GM03348 (cell line): ENCODE measurements at places on chromosomes 7 and 10.
A peak's percentile ranks its signal among the peaks of the same experiment; 100 is the strongest.

DNA sequence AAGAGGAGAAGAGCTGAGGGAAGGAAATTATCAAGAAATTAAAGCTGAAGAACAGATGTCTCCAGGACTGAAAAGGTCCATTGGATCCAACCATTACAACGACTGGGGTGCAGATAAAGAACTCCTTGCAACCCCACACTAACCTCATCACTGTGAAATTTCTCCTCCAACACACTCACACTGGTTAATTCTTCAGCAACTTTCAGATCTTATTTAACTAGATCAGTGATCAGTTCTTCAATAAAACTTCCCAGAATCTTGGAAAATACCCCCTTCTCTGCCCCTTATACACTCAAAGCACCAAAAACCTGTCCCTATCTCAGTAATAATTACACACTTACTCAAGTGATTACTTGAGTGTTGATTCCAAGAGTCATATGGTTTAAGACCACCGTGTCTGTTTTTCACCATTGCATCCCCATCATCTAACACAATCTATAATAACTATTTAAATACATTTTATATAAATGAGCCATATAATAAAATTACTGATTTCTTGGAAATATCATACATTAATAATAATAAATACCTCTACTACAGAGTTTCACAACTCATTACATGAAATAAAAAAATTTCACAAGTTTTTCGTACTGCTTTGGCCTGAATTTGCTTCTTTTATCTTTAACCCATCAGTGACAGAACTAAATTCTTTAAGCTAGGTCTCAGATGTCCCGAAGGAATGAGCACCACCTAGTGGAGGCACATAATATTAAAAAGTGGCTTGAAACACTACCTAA, 123.7 kb downstream of the MPP7 start:
- peak; percentile 50 for DNase-seq

GRCh38 chr7:73890555-73891147, 29.7 kb downstream of the TMEM270 start:
- no peak for DNase-seq

GRCh38 chr7:23700046-23700445, 10.0 kb upstream of the STK31 start:
- DNase-seq = no peak

DNA sequence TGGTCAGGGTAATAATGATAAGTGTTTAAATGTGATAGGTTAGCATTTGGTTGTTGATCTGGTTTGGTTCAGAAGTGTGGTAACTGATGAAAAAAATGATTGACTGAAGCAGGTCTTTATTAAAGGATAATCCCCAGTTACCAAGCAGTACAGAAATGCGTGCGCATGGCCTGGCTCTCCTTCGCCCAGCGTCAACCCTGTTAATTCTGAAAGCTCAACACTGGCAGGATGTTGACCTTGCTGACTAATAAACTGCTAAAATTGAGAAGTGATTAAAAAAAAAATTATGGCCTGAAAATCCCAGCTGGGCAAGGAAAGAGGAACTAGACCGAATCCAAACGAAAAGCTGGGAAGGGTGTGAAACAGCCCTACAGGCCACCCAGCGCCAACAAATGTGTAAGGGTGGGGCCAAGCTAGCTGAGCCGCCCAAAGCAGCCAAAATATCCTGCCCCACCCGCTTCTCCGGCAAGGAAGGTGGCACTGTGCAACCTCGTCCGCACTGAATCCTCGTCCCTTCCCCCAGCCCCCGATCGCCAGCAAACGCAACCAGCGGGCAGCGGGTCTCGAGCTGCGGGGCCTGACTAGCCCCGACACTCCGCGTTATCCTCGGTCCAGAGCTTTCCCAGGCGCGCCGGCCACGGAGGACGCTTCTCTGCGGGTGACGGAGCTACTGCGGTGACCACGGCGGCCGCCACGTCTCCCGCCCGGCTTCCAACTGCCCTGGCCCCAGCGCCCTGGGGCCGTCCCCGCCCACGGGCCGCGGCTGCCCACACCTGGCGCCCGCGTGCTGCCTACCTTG, 561 bp downstream of the SHTN1 start:
- peak; percentile 79 for DNase-seq

DNA sequence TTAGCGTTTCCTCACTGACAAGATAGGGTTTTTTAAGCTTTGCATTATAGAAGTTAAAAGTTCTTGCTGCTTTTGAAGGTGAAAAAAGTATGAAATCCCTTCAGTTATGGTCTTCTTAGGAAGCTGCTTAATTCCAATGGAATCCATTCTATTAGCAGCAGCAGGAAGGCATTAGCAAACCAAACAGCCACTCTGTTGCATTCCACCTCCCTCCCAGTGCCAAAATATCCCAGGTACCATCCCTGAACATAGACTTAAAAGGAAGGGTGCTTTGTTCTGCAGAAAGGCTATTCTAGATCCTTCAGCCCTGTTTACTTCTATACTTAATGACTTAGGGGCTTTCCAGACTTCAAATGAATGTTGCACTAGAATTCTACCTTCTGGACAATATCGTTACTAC, 23.8 kb downstream of the ENO4 start:
- no peak for DNase-seq

- no peak for DNase-seq
Measured at GRCh38 chr10:120385992-120386391, 71.0 kb upstream of the PLPP4 start.

DNA sequence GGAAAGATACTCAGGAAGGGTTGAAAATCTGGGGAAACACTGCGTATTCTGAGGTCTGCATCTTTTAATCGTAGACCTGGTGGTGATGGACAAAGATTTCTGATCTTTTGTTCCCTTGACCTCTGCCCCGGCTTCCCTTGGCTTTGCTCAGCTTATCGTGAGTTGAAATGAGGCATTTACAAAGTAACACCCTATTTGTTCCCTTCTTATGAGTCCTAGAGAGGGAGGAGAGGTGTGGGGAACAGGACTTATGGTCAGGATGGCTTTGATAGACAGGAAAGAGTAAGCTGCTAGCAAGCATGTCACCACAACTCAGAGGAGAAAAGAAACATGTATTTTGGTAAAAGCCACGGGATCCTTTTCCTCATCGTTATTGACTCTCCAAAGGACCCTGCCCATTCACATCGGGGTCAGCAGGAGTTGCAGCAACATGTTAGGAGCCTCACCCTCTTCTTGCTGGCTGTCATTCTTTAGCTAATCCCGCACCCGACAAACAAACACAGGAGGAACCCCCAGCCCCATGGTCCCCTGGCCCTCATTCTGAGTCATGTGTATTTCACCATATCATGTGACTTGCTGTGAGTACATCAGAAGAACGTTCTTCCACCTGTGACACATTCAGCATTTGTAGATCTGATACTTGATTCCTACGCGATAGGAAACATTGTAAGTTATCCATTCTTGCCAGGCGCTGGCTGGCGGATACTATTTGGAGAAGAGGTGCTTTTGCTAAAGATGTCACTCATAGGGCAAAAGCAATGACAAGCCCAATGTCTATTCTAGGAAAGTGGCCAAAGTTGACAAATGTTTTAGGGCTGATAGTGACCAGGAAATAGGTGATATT, 170.1 kb downstream of the RTKN2 start:
- DNase-seq = no peak

DNA sequence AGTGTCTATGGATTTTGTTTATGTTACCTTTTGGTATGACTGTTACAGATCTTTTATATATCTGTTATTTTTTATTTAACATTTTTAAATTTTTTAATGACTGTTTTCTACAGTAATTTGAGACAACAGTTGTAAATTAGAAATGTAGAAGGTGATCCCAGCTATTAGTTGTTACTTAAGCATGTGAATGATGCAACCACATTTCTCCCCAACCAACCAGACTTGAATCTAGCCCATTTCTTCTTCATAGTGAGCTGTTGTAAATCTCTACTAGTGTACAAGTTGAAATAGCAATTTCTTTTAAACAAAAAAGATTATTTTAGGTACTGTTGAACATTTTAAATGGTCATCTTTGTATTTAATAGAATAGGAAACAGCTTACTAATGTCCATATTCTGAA, 18.0 kb downstream of the TMEM106B start:
- peak; percentile 34 for DNase-seq

GRCh38 chr10:48516911-48517310, 88.0 kb downstream of the ARHGAP22 start:
- DNase-seq = no peak

GRCh38 chr7:25857376-25858067, 294.5 kb upstream of the NFE2L3 start:
- peak; percentile 18 for DNase-seq

DNA sequence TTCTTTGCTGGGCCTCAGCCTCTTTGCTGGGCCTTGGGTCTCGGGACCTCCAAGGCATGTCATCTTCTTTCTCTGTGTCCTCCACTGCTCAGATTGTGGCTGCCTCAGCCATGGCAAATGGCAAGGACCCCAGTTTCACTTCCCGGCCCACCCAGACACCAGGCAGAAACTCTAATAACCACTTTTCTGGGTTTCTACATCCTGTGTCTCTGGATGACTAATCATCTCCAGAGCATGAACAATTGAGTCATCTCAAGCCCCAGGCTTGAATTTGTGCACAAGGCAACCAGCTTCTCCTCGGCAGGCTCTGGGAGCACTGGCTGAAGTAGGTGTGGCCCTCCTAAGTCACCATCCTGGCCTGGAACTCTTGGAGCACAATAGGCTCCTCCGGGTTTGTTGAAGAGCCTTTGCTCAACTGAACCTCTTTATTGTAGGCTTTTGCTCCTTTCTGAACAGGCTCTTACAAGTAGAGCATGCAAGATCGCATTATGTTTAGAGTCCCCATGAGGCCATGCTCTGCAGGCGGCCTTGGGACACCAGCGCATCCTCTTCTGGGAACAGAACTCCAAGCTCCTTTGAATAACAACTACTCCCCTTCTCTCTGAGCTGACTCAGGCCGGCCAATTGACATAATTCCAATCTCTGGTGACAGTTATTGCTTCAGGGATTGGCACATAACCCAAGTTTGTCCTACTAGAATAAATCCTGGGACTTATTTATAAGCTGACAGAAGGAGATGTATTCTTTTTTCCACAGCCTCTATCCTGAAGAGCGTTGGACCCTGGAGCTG, 218.1 kb downstream of the WDR11 start:
- no peak for DNase-seq

DNA sequence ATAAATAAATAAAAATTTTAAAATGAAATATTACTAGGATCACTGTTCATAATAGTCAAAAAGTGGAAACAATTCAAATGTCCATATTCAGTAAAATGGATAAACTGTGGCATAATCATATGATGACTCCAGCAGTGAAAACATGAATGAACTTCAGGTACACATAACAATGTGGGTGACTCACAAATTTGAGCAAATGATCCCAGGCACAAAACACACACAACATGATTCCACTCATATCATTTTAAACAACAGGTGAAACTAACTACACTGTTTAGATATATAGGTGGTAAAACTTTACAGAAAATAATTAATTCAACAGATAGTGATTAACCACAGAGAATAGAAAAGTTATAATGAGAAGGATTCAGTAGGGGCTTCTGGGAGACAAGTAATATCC, 14.7 kb upstream of the SAMD8 start:
- no peak for DNase-seq

- no peak for DNase-seq
Measured at GRCh38 chr10:70950801-70951200, 62.4 kb upstream of the PCBD1 start.

DNA sequence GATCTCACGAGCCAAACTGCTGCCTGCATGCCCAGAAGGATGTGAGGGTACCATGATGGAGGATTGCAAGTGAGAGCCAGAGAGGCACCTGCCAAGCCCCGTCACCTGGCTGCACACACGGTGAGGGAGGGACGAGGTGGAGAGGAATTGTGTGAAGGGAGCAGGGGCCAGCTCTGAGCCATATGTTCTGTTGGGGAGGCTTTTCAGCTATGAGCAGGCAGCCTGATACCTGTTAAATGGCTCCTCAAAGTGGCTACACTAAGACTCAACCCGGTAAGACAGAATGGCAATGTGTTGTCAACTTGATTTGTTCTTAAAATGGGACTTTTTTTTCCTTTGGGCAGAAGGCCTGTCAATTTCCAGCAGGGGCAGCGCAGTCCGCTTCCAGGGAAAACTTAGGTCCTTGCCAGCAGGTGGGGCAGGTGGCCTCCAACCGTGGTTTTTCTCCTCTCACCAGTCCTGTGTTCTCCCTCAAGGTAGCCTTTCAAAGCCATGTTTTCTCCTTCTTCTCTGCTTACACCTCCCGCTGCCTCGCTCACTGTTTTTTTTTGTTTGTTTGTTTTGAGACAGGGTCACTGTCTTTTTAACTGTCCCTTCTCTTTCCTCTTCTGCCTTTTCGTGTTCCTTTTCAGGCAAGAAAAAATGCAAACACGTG, 57.7 kb upstream of the ZNRF2 start:
- DNase-seq = no peak

DNA sequence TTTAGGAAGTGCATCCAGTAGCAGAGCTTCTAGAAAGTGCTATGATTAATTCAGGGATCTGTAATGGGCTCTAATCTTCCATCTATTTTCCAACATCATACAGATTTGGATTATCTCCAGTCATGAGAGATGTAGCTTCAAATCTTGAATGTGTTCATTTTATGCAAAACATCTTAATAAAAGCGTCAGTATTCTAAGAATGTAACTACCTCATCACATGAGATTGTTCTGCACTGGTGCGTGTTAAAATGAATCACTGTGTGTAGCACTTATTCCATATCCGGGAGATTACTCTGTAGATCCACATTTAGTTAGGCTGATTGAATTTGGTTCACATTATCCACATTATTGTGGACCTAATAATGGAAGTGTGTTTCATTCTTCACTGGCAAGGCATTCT, 344.9 kb upstream of the CHRM2 start:
- peak; percentile 41 for DNase-seq

DNA sequence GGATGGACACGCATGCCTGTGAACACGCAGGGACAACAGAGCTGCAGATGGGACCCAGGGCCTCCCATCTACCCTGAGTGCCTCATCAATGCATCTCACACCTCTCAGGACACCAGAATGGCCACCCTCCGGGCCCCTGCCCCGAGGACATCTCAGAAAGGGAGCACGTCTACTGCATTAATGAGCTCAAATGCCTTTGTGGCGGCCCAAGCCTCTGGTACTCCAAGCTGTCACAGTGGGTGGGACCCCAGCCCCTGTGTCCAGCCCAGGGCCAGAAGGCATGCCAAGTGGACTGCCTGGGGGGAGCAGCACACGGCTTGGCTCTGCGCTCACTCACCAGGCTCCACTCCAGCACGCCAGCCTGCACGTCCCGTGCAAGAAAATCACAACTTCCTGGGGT, 52.0 kb downstream of the TCERG1L start:
- no peak for DNase-seq

GRCh38 chr10:127157089-127157488, 39.3 kb downstream of the INSYN2A start:
- DNase-seq = no peak

GRCh38 chr10:71487726-71488125, 91.0 kb downstream of the CDH23 start:
- no peak for DNase-seq

- DNase-seq = no peak
Measured at GRCh38 chr10:59388671-59388976, 26.3 kb upstream of the FAM13C start.

GRCh38 chr7:138565451-138566114, 105.5 kb downstream of the TRIM24 start:
- DNase-seq = no peak

GRCh38 chr10:16847644-16848043, 30.4 kb upstream of the RSU1 start:
- DNase-seq = peak; percentile 63

GRCh38 chr10:97689559-97690020, 2.5 kb upstream of the AVPI1 start:
- DNase-seq = peak; percentile 81
